ENCODE measurements at places on chromosomes 1 and 21.

- H3K4me1 ChIP-seq, result peaks cover 10% of the 10 kb centered on the region
- H3K36me3 ChIP-seq, result no peaks in the 10 kb centered on the region
- no peak overlapping the region for H3K4me3 ChIP-seq
- no peaks in the 10 kb centered on the region for H3K27me3 ChIP-seq
- no peak overlapping the region for H3K27ac ChIP-seq
- DNase-seq, result no peak
Measured at GRCh38 chr1:169511316-169512005, 25.7 kb upstream of the SLC19A2 start.

- no peak overlapping the region for H3K4me3 ChIP-seq
- peaks cover 8% of the 10 kb centered on the region for H3K4me1 ChIP-seq
- no peaks in the 10 kb centered on the region for H3K27me3 ChIP-seq
- no peak for DNase-seq
- peak overlapping the region; percentile 79 for H3K27ac ChIP-seq
Measured at GRCh38 chr1:32773764-32774463, 43.2 kb downstream of the YARS1 start.

DNA sequence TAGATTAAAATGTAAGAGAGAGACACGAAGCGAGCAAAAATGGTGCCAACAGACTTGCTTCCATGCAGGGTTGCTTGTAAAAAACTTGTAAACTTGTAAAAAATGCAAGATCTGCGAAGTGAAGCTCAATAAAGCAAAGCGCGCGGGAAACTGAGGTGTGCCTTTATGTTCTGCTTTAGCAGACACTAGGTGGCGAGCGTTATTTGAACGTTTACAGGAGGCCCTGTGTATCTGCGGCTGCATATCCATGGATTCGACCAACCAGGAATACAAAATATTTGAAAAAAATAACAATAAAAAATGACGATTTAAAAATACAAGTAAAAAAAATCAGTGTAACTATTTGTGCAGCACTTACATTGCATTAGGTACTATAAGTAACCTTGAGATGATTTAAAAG, 1.5 kb downstream of the UBE2G2 start:
- H3K36me3 ChIP-seq, result peaks cover 47% of the 10 kb centered on the region
- H3K27ac ChIP-seq, result peak overlapping the region; percentile 95
- peaks cover 60% of the 10 kb centered on the region for H3K4me1 ChIP-seq
- no peak for DNase-seq

DNA sequence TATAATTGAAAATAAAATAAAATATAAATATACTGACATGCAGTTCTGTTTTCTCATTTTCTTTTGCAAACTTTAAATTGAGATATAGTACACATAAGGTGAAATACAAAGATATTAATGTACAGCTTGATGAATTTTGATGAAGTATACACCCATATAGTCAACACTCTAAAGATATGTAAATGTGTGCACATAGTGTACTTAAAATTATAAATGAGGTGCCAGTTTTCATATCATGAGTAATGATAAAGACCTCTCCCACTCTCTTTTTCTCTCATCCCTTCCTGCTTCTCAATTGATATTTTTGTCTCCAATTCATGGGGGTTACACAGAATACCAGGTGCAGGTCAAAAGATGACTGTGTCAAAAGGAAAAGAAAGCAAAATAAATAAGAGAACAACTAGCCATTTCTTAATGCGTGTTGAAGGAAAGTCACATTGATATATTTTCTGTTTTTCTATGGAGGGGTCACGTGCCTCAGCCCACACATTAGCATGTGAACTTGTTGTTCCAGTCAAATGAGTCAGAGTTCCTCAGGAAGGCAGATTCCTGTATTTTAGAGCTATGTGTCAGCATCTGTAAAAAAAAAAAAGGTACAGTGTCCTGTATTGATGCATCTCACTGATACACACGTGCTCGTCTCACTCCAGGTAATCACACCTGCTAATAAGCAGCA, 64.3 kb upstream of the HOOK1 start:
- no peaks in the 10 kb centered on the region for H3K27me3 ChIP-seq
- no peak for DNase-seq
- H3K27ac ChIP-seq, result no peak overlapping the region
- no peaks in the 10 kb centered on the region for H3K4me1 ChIP-seq
- no peak overlapping the region for H3K4me3 ChIP-seq
- H3K36me3 ChIP-seq, result no peaks in the 10 kb centered on the region

- no peaks in the 10 kb centered on the region for H3K27me3 ChIP-seq
- H3K4me3 ChIP-seq, result no peak within 1 kb of the TSS
- no peak for DNase-seq
Measured at GRCh38 chr1:186295980-186296379, 79.1 kb downstream of the TPR start.

DNA sequence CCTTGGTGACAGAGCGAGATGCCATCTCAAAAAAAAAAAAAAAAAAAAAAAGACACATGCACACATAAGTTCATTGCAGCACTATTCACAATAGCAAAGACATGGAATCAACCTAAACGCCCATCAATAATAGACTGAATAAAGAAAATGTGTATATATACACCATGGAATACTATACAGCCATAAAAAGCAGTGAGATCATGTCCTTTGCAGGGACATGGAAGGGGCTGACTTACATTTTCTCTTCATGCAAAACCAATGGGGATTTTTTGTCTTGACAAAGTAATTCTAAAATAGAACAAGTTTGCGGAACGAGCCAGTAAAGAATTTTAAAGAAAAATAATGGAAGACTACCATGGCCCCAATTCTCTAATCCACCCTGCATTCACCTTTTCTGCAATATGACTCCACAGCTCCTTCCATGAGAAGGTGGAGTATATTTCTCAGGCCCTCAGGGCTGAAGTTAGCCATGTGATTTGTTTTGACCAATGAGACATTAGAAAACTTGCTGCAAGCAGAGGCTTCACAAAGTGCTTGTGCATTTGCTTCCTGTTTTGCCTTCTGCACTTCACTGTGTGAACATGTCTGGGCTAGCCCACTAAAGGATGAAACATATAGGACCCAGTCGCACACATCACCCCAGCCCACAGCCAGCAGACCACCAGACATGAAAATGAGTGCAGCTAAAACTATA, 78.8 kb upstream of the NR5A2 start:
- H3K27me3 ChIP-seq, result peaks cover 23% of the 10 kb centered on the region
- H3K4me3 ChIP-seq, result no peak overlapping the region
- no peaks in the 10 kb centered on the region for H3K36me3 ChIP-seq
- DNase-seq, result no peak
- H3K4me1 ChIP-seq, result no peaks in the 10 kb centered on the region
- H3K27ac ChIP-seq, result no peak overlapping the region

- no peaks in the 10 kb centered on the region for H3K36me3 ChIP-seq
- no peak overlapping the region for H3K27ac ChIP-seq
- DNase-seq, result no peak
- no peaks in the 10 kb centered on the region for H3K4me1 ChIP-seq
Measured at GRCh38 chr1:51100264-51100880, 1.7 kb upstream of the C1orf185 start.

DNA sequence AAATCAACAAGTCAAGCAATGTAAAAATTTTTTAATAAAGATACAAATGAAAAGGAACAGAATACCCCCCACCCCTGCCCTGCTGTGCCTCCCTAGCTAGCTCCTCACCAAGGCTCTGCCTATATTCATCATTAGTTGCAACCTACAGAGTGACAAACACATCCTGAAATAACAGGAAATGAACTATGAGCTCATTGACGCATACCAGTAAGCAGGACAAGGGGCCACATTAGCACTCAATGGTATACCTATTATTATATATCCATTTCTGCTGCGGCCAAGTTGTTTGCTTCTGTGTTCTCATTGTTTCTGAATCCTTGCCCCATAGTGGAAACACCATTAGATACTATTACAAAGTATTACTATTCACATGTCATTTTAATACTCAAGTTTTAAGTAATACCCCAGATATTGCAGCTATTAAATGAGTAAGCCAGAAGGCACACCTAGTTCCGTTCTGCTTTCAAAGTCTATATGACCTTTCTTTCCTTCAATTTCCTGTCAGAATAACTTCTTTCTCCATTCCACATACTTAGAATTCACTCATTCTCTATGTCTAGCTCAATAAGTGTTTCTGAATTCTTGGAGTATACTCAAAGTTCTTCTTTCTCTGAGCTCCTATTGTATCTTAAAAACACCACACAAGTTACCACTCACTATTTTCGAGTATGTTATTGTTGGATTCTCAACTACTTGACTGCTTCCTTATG, 1214.9 kb downstream of the PLA2G4A start:
- H3K4me1 ChIP-seq, result no peaks in the 10 kb centered on the region
- no peaks in the 10 kb centered on the region for H3K27me3 ChIP-seq
- H3K4me3 ChIP-seq, result no peak overlapping the region
- H3K27ac ChIP-seq, result no peak overlapping the region

DNA sequence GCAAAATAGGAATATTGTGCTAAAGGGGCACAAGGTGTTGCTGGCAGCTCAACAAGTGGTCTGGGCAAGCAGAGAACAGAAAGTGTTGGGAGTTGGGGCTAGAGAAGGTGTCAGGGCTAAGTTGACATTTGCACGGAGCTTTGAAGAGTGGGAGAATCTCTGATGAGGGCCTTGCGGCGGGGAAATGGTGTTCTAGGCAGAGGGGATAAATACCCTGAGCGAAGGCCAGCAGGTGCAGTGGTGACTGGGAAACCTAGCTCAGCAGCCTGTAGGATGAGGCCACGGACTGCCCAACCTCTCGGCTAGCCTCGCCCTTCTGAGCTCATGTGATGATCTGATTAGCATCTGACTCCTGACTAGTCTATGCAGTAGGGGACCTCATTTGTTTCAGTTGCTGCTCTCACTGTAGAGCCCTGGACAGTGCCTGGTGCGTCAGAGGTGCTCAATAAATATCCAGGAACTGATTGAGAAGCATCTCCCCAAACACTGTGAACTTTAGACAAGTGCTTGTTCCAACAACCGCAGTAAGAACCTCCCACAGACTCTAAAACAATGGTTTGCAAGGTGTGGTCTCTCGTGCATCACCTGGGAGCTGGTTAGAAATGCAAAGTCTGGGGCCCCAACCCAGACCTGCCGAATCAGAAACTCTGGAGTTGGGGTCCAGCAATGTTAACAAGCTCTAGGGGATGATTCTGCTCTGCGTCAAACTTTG, 1.0 kb upstream of the FOXO6 start:
- H3K4me3 ChIP-seq, result peak overlapping the region; percentile 74
- H3K27me3 ChIP-seq, result peaks cover 29% of the 10 kb centered on the region
- H3K27ac ChIP-seq, result peak overlapping the region; percentile 86
- H3K4me1 ChIP-seq, result peaks cover 33% of the 10 kb centered on the region
- DNase-seq, result no peak

GRCh38 chr1:41662061-41662764, 177.7 kb upstream of the EDN2 start:
- H3K4me1 ChIP-seq, result peaks cover 71% of the 10 kb centered on the region
- H3K36me3 ChIP-seq, result no peaks in the 10 kb centered on the region

GRCh38 chr1:236854605-236854983, 59.5 kb downstream of the MTR start:
- H3K4me3 ChIP-seq, result no peak overlapping the region
- H3K27me3 ChIP-seq, result no peaks in the 10 kb centered on the region
- no peak overlapping the region for H3K27ac ChIP-seq

- H3K36me3 ChIP-seq, result no peaks in the 10 kb centered on the region
- no peak overlapping the region for H3K27ac ChIP-seq
- no peak for DNase-seq
- H3K4me3 ChIP-seq, result no peak overlapping the region
- H3K27me3 ChIP-seq, result no peaks in the 10 kb centered on the region
Measured at GRCh38 chr21:15098181-15098580, 33.4 kb upstream of the NRIP1 start.

GRCh38 chr1:51070011-51070410, 32.0 kb upstream of the C1orf185 start:
- DNase-seq, result no peak
- H3K4me3 ChIP-seq, result no peak overlapping the region
- no peak overlapping the region for H3K27ac ChIP-seq
- no peaks in the 10 kb centered on the region for H3K36me3 ChIP-seq

- H3K4me3 ChIP-seq, result peak overlapping the region; percentile 90
- peak overlapping the region; percentile 41 for H3K27ac ChIP-seq
- H3K36me3 ChIP-seq, result no peaks in the 10 kb centered on the region
- DNase-seq, result no peak
Measured at GRCh38 chr1:45802343-45803298, 791 bp upstream of the MAST2 start.

DNA sequence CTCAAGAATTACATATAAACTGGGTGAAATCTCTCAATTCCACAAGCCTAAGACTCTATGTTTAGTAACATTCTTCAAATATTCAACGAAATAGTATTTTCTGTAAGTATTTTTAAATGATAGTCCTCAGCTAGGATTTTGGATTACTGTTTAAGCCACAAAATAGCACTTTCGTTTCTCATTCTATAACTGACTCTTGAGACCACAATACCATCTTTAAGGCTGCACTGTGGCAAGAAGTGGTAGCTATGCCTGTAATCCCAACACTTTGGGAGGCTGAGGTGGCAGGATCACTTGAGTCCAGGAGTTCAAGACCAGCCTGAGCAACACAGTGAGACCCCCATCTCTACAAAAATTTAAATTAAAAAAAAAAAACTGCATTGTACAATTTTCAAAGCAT, 126.7 kb downstream of the CDC42BPA start:
- no peak overlapping the region for H3K4me3 ChIP-seq
- no peak for DNase-seq
- no peaks in the 10 kb centered on the region for H3K36me3 ChIP-seq
- H3K27me3 ChIP-seq, result peaks cover 7% of the 10 kb centered on the region
- H3K4me1 ChIP-seq, result peaks cover 2% of the 10 kb centered on the region

- no peak for DNase-seq
- H3K27ac ChIP-seq, result no peak overlapping the region
- no peaks in the 10 kb centered on the region for H3K36me3 ChIP-seq
Measured at GRCh38 chr1:168792142-168792541, 63.1 kb upstream of the DPT start.

GRCh38 chr21:27024301-27024700, 57.4 kb upstream of the ADAMTS5 start:
- H3K4me3 ChIP-seq, result no peak overlapping the region
- no peak for DNase-seq
- H3K36me3 ChIP-seq, result no peaks in the 10 kb centered on the region
- H3K27me3 ChIP-seq, result peaks cover 8% of the 10 kb centered on the region
- no peaks in the 10 kb centered on the region for H3K4me1 ChIP-seq
- no peak overlapping the region for H3K27ac ChIP-seq

DNA sequence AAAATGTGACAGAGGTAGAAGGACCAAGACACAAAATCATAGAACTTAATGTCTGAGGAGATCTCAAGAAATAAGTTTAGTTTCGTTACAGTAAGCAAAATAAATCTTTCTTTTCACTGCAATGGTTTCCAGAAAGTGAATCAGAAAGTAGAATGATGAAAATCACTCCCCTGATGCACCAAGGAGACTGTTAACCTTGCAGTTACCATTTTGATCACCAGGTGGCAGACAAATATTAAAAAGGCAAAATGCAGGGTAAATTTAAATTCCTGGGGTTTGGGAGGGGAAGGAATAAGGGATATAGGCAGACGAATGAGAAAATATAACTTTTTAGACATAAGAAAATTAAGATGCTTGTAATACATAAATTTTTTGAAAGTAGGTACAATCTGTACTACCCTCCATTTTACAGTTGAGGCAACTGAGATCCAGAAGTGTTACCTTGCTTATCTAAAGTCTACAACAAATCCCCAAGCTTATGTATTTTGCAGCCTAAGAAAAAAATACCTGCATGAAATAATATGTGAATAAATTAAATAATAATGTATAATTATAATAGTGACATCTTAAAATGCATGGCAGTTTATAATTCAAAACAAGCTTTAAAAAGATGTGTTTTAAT, 253.2 kb downstream of the CRB1 start:
- no peaks in the 10 kb centered on the region for H3K4me1 ChIP-seq
- no peak overlapping the region for H3K27ac ChIP-seq
- H3K4me3 ChIP-seq, result no peak overlapping the region
- DNase-seq, result peak; percentile 4
- no peaks in the 10 kb centered on the region for H3K36me3 ChIP-seq
